Anterior cingulate cortex (tissue), 58 donors: ENCODE measurements at places on chromosomes 11 and 22.

DNA sequence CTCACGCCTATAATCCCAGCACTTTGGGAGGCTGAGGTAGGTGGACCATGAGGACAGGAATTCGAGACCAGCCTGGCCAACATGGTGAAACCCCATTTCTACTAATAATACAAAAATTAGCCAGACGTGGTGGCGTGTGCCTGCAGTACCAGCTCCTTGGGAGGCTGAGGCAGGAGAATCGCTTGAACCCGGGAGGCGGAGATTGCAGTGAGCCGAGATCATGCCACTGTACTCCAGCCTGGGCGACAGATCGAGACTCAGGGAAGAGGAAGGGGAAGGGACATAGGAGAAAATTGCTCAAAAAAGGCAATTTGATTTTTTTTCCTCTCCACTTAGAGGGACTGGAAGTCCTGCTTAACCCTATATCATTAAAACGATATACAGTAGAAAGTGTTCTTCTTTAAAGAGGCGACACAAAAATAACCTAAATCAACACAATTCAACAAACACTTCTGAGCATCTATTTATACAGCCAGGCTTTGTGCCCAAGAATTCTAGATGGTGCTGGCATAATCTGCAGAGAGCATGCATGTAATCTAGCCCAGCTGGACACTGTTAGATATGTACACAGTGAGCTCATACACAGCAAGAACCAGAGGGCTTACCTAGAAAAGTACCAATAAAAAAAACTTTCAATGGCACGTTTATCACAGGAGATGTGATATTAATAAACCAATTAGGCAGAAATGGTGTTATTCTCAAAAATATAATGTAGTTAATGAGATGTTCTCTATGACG, 20.9 kb upstream of the DENND5A start:
- DNase-seq = no peak

DNA sequence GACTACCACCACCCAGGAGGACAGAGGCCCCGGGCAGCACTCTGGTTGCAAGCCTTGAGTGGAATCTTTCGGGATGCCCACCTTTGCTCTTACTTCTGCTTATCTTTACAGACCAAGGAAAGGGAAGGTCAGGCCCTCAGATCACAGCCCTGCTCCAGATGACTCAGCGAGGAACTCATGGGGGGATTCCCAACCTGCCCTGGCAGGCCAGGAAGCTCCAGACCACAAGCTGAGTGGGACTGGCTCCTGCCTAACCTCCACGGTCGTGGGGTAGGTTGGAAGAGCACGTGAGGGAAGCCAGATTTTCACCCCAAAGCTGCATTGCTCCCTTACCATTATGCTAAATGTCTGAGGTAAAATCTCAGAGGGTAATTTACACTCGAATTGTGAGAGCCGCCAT, 11.8 kb downstream of the TBC1D10A start:
- no peak for DNase-seq

- no peak for DNase-seq
Measured at GRCh38 chr11:116692318-116693101, 80.3 kb downstream of the BUD13 start.

GRCh38 chr11:1529774-1530173, 42.3 kb downstream of the DUSP8 start:
- no peak for DNase-seq

DNA sequence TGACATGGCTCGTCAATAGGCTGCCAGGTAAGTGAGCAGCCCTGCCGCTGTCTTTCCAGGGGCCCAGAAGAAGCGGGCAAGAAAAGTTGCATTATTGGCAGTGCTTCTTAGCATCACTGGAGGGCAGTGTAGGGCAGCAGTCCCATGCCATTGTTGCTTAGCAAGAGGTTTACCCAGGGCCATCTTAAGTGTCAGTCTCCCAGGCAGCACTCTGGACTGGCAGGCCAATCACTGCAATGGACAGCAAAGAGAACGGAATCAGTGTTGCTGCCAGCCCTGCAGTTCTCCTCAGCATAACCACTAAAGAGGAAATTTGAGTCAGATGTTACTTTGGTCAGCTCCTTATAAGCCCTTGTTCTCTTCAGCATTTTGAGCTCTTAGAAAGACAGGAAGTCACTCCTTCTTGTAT, 13.4 kb upstream of the GRK2 start:
- no peak for DNase-seq

GRCh38 chr11:34478845-34479663, 34.5 kb downstream of the ELF5 start:
- no peak for DNase-seq

DNA sequence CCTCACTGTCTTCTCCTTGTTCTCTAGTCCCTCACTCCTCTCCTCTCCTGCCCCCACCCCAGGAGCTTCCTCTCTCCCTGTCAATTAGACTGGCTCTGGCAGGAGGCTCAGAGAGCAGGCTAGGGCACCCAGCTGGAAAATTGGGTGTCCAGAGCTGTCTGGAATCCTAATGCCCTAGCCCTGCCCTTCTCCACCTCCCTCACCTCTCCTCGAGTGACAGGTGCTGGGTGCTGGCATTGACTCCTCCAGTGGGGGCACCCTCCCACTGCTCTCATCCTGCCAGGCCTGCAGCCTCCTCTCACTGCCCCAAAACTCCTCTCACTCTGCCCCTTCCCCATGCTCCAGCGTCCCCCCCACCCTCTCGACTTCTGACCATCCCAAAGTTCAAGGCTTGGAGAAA, 68.9 kb downstream of the CYTH4 start:
- DNase-seq = no peak

DNA sequence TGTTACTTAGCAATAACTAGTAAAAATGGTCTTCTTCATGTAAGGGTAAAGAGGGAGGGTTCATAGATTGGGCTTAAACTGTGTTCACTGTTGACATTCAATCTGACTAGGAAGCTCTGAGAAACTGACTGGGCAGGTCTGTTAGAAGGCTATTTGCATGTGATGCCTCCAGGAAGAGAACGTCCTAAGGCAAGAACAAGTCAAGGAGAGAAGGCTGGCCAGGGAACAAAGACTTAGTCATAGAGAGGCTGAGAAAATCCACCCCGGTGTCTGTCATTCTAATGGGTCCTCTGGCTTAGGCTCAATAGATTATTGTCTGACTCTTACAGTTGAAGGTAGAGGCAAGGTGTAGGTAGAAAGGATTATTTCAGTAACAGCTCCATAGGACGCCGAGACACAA, 50.3 kb upstream of the CD44 start:
- DNase-seq = no peak

DNA sequence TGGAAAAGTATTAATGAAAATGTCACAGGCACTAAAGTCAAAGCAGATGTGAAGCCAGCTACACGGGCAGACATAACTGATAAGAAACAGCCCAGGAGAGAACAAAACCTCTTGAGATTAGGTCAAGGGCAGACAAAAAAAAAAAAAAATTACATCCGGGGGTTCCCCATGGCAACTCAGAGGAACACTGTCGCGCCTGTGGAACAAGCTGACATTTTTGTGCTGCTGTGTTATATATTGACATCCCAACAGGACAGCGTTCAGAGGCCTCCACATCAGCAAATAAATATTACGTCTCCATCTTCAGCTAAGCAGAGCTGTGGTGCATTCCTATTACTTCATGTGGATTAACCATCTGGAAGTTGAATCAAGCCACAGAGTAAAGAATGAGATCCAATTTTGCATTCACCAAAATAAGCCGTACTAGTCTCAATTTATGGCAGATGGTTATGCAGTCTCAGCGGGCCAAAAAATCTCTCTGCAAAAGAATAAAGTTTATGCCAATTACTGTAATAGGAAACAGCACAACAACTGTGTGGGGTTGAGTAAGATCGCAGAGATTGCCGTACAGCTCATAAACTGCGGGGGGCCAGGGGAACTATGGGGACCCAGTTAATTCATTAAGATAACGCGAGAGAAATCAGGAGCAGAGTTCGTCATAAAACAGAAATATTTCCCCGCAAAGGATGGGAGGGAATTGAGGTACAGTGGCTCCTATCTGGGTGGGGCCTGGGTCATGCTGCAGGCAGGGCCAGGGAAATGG, 41.3 kb upstream of the MN1 start:
- no peak for DNase-seq

DNA sequence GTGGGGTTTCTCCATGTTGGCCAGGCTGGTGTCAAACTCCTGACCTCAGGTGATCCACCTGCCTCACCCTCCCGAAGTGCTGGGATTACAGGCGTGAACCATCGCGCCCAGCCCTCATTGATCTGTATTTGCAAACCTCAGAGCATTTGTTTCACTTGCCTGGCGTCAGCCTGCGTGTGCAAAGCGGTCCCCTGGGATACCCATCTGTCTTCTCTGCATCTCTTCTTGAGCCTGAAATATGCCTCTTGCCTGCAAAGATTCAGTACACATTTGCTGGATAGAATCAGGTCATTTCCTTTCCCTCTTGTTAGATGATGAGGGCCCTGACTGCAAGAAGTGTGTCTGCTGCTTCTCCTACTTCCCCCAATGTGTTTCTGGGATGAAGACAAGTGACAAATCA, 1291.0 kb downstream of the TBC1D22A start:
- no peak for DNase-seq

- no peak for DNase-seq
Measured at GRCh38 chr22:35534091-35534490, 6.5 kb upstream of the RASD2 start.

- DNase-seq = no peak
Measured at GRCh38 chr11:118845369-118845768, 38.3 kb upstream of the CXCR5 start.

DNA sequence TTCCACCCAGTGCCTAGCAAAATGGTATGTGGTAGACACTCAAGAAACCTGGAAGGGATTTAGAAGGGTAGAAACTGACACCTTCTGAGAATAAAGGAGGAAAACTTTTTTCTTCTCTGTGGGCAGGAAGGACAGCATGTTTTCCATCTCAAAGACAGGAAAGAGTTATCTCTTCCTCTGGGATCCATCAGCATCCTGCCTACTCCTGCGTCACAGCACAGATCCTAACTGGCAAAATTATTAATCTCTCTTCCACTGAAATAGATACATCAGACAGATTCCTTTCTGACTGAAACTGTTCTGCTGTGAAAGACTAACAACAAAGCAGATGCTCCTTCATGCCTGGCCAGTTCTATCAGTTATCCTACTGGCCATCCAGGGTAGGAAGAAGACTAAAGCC, 147.2 kb downstream of the SPON1 start:
- no peak for DNase-seq

- DNase-seq = no peak
Measured at GRCh38 chr11:105357146-105357545, 217.6 kb upstream of the CARD18 start.

DNA sequence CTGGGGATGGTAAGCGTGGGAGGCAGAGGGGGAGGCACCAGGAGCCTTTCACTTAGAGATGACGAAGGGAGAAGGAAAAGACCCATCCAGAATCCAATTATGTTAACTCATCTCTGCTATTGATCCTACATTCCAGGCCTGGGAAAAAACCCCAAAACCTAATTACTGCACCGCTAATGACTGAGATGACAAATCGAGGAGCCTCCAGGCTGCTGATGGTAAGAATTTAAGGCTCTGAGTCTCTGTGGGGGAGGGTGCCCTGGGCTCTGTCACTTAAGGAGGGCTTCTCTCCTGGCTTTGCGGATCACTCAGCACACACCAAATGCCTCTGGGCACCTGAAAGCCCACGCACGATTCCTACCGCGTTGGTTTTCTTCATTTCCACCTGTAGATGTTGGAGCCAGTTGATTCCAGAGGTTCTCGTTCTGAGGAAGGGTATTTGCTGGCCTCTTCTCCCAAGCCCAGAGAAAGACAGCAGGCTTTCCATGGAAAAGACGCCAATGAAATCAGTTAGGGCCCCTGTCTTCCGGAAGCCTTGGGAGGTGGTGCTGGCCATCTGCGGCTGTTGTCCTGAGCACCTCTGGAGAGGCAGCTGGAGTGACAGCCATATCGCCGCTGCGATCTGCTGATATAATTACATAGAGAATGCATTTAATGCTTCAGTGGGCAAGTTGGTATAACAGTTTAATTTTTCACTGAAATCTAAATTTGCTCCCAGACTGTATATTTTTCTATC, 751.2 kb downstream of the BRD1 start:
- DNase-seq = no peak

GRCh38 chr11:77035580-77035979, 1.4 kb downstream of the B3GNT6 start:
- no peak for DNase-seq

DNA sequence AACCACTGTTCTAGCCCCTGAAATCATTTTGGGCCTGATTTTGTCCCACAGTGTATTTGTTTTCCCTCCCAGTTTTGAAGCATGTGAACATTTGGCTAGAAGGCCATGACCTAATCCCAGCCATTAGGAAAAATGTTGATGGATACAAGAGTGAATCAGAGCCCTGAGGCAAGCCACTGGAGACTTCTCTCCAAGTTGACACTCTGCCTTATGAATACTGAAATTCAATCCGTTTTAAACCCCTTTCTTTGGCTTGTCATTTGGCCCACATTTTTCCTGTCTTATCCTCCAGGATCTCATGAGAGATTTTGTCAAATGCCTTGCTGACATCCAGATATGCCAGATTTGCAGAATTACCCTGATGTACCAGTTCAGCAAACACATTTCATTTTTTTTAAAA, 158.8 kb downstream of the FAT3 start:
- DNase-seq = no peak

GRCh38 chr11:80297858-80298632, 857.2 kb upstream of the TENM4 start:
- DNase-seq = no peak

- no peak for DNase-seq
Measured at GRCh38 chr11:117911694-117912093, 17.5 kb downstream of the TMPRSS13 start.

GRCh38 chr11:78354408-78355308, 63.0 kb downstream of the GAB2 start:
- no peak for DNase-seq

- no peak for DNase-seq
Measured at GRCh38 chr11:841981-842369, 354 bp downstream of the POLR2L start.

- DNase-seq = no peak
Measured at GRCh38 chr11:67002921-67003411, 20.0 kb upstream of the SYT12 start.

DNA sequence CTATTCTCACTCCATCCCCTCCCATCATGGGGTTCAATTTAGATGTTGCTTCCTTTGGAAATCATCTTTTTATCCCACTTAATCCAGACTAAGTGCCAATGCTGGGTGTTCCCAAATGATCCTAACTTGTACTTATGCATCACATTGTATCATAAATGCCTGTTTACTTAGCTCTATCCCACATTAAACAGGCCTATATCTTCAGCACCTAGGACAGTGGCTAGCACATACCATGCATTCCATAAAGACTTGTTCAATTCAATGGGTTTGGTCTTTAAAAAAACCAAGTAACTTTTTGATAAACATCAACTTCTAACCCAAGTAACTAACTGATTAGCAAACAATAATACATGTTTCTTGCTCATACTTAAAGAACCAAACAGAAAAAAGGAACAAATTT, 40.6 kb downstream of the RSF1 start:
- DNase-seq = no peak
